ENCODE measurements at places on chromosomes 4 and X. TPM values are rescaled to one million over a fixed set of nuclear protein-coding genes. Genes with fewer than 3 reads are reported as not detected.
A peak's percentile ranks its signal among the peaks of the same experiment; 100 is the strongest.

DNA sequence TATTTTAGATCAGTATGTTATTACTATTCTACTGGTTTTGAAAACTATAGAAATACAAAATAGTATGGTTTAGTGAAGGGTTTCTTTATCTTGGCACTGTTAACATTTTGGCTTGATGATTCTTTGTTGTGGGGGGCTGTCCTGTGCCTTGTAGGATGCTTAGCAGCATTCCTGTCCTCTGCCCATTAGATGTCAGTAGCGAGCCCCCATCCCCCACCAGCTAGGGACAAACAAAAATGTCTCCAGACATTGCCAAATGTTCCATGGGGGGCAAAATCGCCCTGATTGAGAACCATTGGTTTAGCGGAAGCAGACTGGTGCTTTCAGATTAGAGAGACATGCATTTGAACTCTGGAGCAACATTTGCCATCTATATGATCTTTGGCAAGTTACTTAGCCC is 23.3 kb downstream of the SPARCL1 start:
- no peaks in the 10 kb centered on the region for H3K36me3 ChIP-seq
- no peaks in the 10 kb centered on the region for H3K27me3 ChIP-seq
- H3K27ac ChIP-seq, result no peak overlapping the region
- H3K4me3 ChIP-seq, result no peak overlapping the region
- no peak for DNase-seq

DNA sequence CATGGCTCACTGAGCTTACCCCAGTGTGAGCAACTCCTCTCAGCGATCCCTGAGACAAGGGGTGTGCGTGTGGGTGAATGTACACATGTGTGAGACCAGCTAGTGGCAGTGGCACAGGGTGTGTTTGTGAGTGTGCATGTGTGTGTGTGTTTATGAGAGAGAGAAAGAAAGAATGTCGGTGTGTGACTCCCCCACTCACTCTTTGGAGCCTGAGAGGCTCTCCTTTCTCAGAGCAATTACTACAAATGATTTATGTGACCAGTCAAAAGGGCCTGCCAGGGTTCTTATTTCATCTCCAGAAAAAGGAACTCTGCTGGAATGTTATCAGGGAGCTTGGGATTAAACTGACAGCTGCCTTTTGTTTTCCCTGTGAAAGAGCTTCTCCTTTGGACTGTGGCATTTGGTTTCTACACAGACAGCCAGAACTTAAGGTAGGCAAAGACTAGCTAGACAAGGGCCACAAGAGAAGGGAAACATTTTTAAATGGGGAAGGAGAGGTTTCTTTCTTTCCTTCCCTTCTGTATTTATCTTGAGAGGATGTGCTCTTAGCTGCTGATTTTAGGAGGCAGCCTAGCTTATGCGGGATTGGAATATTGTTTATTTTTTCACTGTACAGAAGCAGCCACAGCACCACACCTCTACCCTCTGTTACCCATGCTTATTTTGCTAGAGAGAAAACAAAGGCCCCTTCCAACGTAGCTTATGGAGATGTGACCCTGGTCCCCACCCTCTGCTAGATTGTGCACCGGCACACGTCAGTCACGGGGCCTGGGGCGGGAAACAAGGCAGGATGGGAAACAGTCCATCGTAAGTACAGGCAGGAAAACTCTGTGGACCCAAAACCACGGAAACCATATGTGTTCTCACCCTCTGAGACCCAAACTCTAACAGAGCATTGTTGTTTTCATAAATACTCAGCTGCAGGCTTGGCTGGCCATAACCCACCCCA is 143.5 kb downstream of the MGST2 start:
- no peaks in the 10 kb centered on the region for H3K4me1 ChIP-seq
- DNase-seq, result no peak
- H3K36me3 ChIP-seq, result no peaks in the 10 kb centered on the region
- no peak overlapping the region for H3K4me3 ChIP-seq
- H3K27ac ChIP-seq, result no peak overlapping the region
- peaks cover 6% of the 10 kb centered on the region for H3K27me3 ChIP-seq

The IL1RAPL1 gene
- not detected for total RNA-seq

GRCh38 chrX:148229801-148230303 is 248.7 kb downstream of the FMR1NB start:
- H3K4me3 ChIP-seq, result no peak overlapping the region
- DNase-seq, result no peak
- H3K27ac ChIP-seq, result no peak overlapping the region
- H3K27me3 ChIP-seq, result peaks cover 31% of the 10 kb centered on the region
- H3K36me3 ChIP-seq, result peaks cover 4% of the 10 kb centered on the region

The PPP3CA gene
- 11.3 TPM for total RNA-seq

DNA sequence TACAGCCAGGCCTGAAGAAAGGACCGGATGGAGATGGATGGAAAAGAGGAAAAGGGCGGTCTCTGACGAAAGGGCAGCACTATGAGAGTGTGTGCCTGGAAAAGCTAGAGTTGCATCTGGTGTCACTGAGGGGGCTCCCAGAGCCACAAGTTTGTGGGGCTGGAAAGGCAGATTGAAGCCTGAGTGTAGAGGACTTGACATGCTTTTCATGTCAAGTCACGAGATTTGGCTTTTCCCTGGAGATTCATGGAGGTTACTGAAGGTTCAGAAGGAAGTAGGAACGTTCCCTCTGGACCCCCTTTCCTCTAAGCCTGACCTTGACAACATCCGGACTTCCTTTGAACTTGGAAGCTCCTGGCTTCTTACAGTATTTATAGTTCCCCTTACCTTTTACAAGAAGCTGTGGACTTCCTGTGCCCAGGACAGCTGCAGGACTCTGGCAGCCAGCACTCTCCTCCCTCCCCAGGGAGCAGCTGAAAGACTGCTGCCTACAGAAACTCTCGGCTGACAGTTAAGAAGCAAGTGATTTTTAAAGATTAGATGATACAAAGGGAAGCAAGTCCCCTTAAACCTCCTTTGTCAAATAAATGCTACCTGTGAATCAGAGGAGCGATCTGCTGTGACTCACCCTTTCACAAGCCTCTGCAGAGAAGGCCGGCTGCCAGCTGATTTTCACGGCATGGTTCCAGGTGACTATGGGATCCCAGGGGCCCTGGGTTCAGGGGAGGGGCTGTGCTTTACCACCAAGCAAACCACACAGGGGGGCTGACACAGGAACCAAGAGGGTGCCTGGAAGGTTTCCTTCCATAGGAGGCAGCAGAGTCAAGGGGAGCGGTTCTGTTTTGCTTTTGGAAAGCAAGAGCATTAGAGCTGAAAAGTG is 72.9 kb upstream of the STIM2 start:
- peak overlapping the region; percentile 18 for H3K4me3 ChIP-seq
- H3K27me3 ChIP-seq, result no peaks in the 10 kb centered on the region
- H3K36me3 ChIP-seq, result no peaks in the 10 kb centered on the region
- H3K27ac ChIP-seq, result no peak overlapping the region

DNA sequence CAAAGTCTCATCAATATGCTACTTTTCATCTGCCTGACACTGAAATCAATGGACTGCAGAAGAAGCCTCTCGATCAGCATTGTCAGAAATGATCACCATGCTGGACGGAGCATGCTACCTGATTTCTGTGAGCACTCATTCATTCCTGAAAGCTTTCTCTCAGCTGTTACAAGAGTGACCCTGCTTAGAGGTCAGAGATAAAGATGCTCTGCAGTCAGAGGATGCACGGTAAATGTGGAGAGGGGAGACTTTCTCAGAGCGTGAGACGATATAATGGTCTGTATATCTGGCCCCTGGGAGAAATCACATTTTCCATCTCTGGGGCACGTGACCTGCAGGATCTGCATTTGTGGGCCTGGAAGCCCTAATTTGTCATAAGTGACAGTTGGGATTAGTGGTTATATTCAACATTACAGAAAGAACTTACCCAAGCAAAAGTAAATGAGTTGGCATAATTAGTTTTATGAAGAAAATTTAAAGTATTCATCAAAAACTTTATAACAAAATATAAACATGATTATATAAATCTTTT is 125.6 kb upstream of the TTC29 start:
- no peak overlapping the region for H3K27ac ChIP-seq
- H3K4me3 ChIP-seq, result no peak overlapping the region
- H3K36me3 ChIP-seq, result no peaks in the 10 kb centered on the region
- no peak for DNase-seq

- H3K27ac ChIP-seq, result no peak overlapping the region
- H3K4me1 ChIP-seq, result peaks cover 9% of the 10 kb centered on the region
- peak overlapping the region; percentile 75 for H3K4me3 ChIP-seq
- peaks cover 59% of the 10 kb centered on the region for H3K27me3 ChIP-seq
- H3K36me3 ChIP-seq, result no peaks in the 10 kb centered on the region
Observed at GRCh38 chr4:150079081-150079581, 886 bp downstream of the DCLK2 start.

The TCEAL3 gene
- total RNA-seq, result 5.9 TPM

DNA sequence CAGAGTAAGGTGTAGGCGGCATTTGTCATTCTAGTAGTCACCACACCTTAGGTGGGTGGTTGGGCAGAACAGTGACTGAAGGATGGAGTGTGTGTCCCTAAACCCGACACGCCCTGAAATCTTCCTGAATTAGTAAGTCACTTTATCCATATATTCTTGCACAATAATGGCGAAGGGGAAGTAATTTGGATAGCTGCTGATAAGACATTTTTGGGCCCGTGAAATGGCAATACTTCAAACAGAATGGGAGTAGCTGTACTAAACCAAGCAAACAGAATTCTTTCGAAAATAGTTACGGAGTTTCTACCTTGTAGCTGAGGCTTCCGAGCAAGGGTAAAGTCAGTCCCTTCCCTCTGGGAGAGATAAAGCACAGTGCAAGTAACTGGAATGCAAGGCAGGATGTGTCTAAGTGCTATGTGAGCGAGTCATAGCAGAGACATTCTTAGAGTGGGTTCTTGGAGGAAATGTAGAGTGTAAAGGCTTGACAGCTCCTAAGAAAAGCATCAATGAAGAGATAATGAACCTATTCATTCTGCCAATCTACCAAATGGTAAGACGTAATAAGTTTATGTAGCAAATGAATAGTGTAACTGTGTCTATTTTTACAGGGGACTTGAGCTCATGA is 72.8 kb downstream of the CLCN5 start:
- no peak for DNase-seq
- peaks cover 41% of the 10 kb centered on the region for H3K27me3 ChIP-seq
- no peaks in the 10 kb centered on the region for H3K36me3 ChIP-seq
- no peak overlapping the region for H3K27ac ChIP-seq

DNA sequence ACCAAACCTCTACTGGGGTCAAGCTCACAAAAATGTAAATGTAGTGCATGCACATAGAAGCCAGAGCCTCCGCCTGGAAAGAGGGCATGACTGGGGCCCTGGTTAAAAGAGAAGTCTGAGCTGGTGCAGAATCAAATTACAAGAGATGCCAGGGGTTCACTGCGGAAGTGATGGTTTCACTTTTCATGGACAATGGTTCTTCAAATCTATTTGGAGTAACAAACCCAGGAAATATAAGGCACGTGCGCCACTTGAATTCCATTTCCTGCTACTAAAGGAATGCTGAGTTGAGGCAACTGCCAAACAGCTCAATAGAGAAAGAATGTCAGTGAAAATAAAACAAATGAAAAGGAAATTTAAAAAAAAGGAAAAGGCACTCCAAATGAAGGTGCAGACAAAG is 79.8 kb downstream of the FUNDC1 start:
- DNase-seq, result no peak
- no peak overlapping the region for H3K27ac ChIP-seq
- H3K4me3 ChIP-seq, result no peak overlapping the region
- peaks cover 29% of the 10 kb centered on the region for H3K27me3 ChIP-seq
- H3K4me1 ChIP-seq, result no peaks in the 10 kb centered on the region
- H3K36me3 ChIP-seq, result no peaks in the 10 kb centered on the region

- no peaks in the 10 kb centered on the region for H3K36me3 ChIP-seq
- no peak overlapping the region for H3K4me3 ChIP-seq
- H3K4me1 ChIP-seq, result peaks cover 6% of the 10 kb centered on the region
- no peak for DNase-seq
- H3K27ac ChIP-seq, result no peak overlapping the region
Observed at GRCh38 chr4:145541346-145541745, 59.7 kb downstream of the SMAD1 start.

- no peak for DNase-seq
- no peak overlapping the region for H3K27ac ChIP-seq
- H3K4me1 ChIP-seq, result no peaks in the 10 kb centered on the region
- no peaks in the 10 kb centered on the region for H3K36me3 ChIP-seq
Observed at GRCh38 chr4:155426953-155427352, 50.2 kb upstream of the MAP9 start.

DNA sequence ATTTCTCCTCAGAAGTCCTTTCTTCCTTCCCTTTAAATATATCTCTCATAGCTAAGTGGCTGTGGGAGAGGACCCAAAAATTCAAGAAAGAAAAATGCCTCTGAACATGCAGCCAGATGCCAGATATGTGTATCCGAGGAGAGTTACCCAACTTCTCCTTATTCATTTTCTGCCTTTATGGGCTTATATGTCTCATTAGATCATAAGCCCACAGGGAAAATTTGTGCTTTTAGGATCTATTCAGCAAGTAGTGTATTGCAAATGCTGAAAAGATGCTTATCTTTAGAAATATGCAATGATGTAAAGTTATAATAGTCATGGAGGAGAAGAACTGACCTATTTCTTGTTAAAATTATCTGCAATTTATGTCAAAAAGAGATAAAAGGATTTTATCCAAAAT is 371.8 kb upstream of the NOCT start:
- H3K4me1 ChIP-seq, result no peaks in the 10 kb centered on the region
- DNase-seq, result no peak
- no peak overlapping the region for H3K4me3 ChIP-seq
- H3K36me3 ChIP-seq, result no peaks in the 10 kb centered on the region
- no peaks in the 10 kb centered on the region for H3K27me3 ChIP-seq
- H3K27ac ChIP-seq, result no peak overlapping the region
